Tibial artery (tissue), 4 donors: ENCODE measurements at places on chromosomes 16 and 17.

DNA sequence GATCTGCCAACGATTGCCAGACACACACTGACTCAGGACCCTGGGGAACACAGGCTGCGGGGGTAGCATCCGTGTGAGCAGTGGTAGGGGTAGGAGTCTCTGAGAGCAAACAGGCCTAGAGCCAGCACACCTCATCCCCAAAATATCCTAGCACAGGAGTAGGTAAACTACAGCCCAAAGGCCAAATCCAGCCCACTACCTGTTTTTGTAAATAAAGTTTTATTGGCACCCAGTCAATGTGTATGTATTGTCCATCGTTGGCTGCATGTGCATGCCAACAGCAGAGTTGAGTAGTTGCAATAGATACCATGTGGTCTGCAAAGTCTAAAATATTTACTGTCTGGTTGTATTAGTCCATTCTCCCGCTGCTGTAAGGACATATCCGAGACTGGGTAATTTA lies 55.5 kb upstream of the GPRC5B start:
- no peak overlapping the region for H3K4me3 ChIP-seq
- no peaks in the 10 kb centered on the region for H3K4me1 ChIP-seq
- no peaks in the 10 kb centered on the region for H3K36me3 ChIP-seq
- DNase-seq = no peak
- no peak overlapping the region for H3K27ac ChIP-seq

DNA sequence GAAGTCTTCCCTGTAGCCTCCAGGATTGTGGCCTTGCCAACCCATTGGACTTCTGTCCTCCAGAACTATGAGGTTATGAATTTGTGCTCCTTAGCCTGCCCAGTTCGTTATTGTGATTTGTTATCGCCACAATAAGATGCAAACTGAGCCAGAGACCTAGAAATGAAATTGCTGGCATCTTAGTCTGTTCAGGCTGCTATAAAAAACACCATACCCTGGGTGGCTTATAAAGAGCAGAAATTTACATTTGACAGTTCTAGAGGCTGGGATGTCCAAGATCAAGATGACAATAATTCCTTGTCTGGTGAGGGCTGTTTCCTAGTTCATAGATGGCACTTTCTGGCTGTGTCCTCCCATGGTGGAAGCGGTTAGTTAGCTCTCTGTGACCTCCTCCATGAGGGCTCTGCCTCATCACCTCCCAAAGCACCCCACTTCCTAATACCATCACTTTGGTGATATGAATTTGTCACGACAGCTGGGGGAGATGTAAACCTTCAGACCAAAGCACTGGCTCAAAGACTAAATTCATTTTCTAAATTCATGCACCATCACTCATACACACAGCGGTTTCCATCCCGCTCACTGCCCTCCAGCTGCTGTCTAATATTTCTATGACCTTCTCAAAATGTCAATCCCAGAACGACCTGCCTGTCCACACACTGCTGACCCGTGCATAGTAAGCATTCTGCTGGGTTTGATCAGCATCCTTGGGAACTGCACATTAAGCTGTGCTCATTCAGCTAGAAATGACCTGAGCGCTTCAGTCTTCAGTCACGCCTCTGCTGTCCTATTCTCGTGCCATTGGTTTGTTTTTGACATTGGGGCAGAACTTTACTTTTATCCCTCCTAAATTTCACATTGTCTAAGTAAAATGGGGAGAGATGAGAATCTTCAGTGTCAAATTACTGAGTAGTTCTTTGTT lies 36.6 kb downstream of the GINS3 start:
- no peak overlapping the region for H3K27ac ChIP-seq
- H3K4me3 ChIP-seq = no peak overlapping the region
- H3K27me3 ChIP-seq = peaks cover 13% of the 10 kb centered on the region
- no peak for DNase-seq

- H3K4me3 ChIP-seq = no peak overlapping the region
- H3K4me1 ChIP-seq = no peaks in the 10 kb centered on the region
- no peaks in the 10 kb centered on the region for H3K27me3 ChIP-seq
- H3K36me3 ChIP-seq = peaks cover 100% of the 10 kb centered on the region
- no peak overlapping the region for H3K27ac ChIP-seq
Measured at GRCh38 chr16:69321080-69321479, 9.3 kb downstream of the PDF start.

GRCh38 chr17:14616528-14616927 lies 315.6 kb downstream of the HS3ST3B1 start:
- no peak overlapping the region for H3K4me3 ChIP-seq
- no peaks in the 10 kb centered on the region for H3K4me1 ChIP-seq
- no peaks in the 10 kb centered on the region for H3K27me3 ChIP-seq
- H3K27ac ChIP-seq = no peak overlapping the region
- no peak for DNase-seq
